ENCODE measurements at places on chromosomes 6 and 20.

GRCh38 chr6:52255434-52255833 is 11.1 kb upstream of the IL17F start:
- H3K27me3 ChIP-seq: peaks cover 34% of the 10 kb centered on the region
- peaks cover 32% of the 10 kb centered on the region for H3K4me1 ChIP-seq
- DNase-seq: no peak

DNA sequence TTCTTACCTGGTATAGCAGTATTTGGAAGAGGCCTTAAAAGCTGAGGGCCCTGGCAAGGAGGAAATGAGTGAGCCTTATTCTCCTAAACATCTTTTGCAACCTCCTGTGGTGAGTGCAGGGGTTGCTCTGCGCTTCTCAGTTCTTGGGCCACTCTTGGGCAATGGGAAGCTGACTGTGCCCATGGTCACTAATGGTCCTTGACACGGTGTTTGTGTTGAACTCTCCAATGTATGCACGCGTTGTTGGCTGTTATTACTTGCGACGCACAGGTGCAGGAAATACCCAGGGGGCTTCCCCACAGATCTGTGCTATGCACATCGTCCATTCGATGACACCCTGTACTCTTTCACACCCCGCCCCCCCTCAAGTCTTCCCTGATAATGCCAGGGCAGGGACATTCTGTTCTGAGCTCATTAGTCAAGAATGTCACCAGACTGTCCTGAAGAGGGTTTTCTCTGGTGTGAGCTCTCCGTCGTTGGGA is 79.7 kb downstream of the EDN1 start:
- no peak overlapping the region for H3K27ac ChIP-seq
- DNase-seq: no peak
- no peaks in the 10 kb centered on the region for H3K36me3 ChIP-seq
- H3K27me3 ChIP-seq: peaks cover 5% of the 10 kb centered on the region
- H3K4me3 ChIP-seq: no peak overlapping the region
- no peaks in the 10 kb centered on the region for H3K4me1 ChIP-seq

- H3K27me3 ChIP-seq: peaks cover 29% of the 10 kb centered on the region
- no peaks in the 10 kb centered on the region for H3K36me3 ChIP-seq
- H3K4me1 ChIP-seq: no peaks in the 10 kb centered on the region
- no peak for DNase-seq
- H3K27ac ChIP-seq: no peak overlapping the region
- H3K4me3 ChIP-seq: no peak overlapping the region
Measured at GRCh38 chr20:46177768-46178167, 59.7 kb downstream of the CD40 start.

DNA sequence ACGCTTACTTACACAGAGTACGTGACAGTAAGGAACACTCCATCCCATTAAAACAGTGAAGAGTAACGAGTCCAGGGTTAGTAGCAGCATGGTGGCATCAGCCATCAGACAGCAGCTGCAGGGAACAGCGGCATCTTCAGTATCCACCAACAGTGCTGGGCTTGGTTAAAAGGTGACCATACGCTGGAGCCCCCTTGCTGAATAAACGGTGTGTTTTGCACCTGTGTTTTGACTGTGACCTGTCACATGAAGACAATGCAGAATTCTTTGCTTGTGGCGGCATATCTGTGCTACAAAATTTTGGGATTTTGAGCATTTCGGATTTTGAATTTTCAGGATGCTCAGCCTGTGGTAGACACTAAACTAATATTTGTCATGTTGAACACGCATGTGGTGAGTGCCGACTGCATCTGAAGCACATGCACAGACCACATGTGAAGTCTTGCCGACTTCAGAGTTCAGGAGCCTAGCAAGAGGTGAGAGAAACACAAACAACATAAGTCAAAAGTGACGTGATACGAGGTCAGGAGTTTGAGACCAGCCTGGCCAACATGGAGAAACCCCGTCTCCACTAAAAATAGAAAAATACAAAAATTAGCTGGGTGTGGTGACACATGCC is 69.3 kb upstream of the FRMD1 start:
- no peak overlapping the region for H3K27ac ChIP-seq
- H3K4me1 ChIP-seq: no peaks in the 10 kb centered on the region
- no peaks in the 10 kb centered on the region for H3K36me3 ChIP-seq

GRCh38 chr20:57638173-57638894 is 18.1 kb upstream of the ZBP1 start:
- no peak overlapping the region for H3K4me3 ChIP-seq
- no peak for DNase-seq
- no peak overlapping the region for H3K27ac ChIP-seq
- peaks cover 7% of the 10 kb centered on the region for H3K36me3 ChIP-seq

GRCh38 chr6:137102851-137103492 is 58.2 kb upstream of the IL20RA start:
- peak; percentile 81 for DNase-seq
- peaks cover 38% of the 10 kb centered on the region for H3K4me1 ChIP-seq
- peaks cover 7% of the 10 kb centered on the region for H3K36me3 ChIP-seq
- peak overlapping the region; percentile 83 for H3K27ac ChIP-seq
- H3K27me3 ChIP-seq: no peaks in the 10 kb centered on the region

DNA sequence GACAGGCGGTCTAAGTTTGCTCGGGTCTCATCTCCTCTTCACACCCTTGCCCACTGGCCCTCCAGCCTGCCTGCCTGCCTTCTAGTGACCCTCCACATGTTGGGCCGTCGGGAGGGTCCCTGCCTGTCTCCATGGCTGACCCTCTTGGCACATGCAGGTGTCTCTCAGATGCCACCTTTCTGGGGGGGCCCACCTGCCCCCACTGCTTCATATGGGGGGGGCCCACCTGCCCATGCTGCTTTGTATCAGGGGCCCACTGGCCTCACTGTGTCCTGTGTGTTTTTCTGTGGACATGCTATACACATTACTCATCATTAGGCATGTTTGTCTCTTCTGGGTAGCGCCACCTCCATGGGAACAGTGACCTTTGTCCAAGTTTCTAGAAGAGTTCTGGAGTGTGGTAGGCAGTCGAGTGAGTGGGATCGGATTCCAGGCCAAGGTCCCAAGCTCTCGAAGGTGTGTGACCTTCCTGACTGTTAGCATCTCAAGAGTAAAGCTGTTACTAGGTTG is 40.4 kb upstream of the KIF25 start:
- no peak overlapping the region for H3K4me3 ChIP-seq
- no peak overlapping the region for H3K27ac ChIP-seq
- peaks cover 4% of the 10 kb centered on the region for H3K36me3 ChIP-seq
- H3K4me1 ChIP-seq: no peaks in the 10 kb centered on the region

GRCh38 chr6:50973464-50973863 is 154.8 kb downstream of the TFAP2B start:
- H3K27ac ChIP-seq: no peak overlapping the region
- no peaks in the 10 kb centered on the region for H3K27me3 ChIP-seq
- no peak overlapping the region for H3K4me3 ChIP-seq
- no peaks in the 10 kb centered on the region for H3K36me3 ChIP-seq

GRCh38 chr6:7974565-7974937 is 64.0 kb upstream of the TXNDC5 start:
- no peak overlapping the region for H3K4me3 ChIP-seq
- DNase-seq: no peak
- H3K4me1 ChIP-seq: peaks cover 4% of the 10 kb centered on the region
- H3K27me3 ChIP-seq: peaks cover 15% of the 10 kb centered on the region
- no peak overlapping the region for H3K27ac ChIP-seq
- H3K36me3 ChIP-seq: no peaks in the 10 kb centered on the region

DNA sequence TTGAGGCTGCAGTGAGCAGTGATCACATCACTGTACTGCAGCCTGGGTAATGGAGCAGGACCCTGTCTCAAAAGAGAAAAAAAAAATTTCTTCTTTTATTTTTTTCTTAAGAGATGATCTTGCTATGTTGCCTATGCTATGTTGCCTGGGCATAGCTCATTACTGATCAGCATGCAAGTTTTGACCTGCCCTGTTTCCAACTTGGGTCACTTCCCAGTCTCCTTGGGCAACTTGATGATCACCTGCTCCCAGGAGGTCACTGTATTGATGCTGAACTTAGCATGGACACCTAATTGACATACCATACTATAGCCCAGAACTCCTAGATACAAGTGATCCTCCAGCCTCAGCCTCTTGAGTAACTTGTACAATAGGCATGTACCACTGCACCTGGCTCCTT is 30.7 kb upstream of the NANP start:
- no peaks in the 10 kb centered on the region for H3K27me3 ChIP-seq
- peaks cover 4% of the 10 kb centered on the region for H3K36me3 ChIP-seq
- H3K27ac ChIP-seq: no peak overlapping the region
- peaks cover 4% of the 10 kb centered on the region for H3K4me1 ChIP-seq
- H3K4me3 ChIP-seq: no peak overlapping the region

- no peak overlapping the region for H3K4me3 ChIP-seq
- H3K27ac ChIP-seq: no peak overlapping the region
- peaks cover 4% of the 10 kb centered on the region for H3K27me3 ChIP-seq
- H3K4me1 ChIP-seq: no peaks in the 10 kb centered on the region
- no peak for DNase-seq
- no peaks in the 10 kb centered on the region for H3K36me3 ChIP-seq
Measured at GRCh38 chr6:116034327-116034726, 26.4 kb downstream of the FRK start.

DNA sequence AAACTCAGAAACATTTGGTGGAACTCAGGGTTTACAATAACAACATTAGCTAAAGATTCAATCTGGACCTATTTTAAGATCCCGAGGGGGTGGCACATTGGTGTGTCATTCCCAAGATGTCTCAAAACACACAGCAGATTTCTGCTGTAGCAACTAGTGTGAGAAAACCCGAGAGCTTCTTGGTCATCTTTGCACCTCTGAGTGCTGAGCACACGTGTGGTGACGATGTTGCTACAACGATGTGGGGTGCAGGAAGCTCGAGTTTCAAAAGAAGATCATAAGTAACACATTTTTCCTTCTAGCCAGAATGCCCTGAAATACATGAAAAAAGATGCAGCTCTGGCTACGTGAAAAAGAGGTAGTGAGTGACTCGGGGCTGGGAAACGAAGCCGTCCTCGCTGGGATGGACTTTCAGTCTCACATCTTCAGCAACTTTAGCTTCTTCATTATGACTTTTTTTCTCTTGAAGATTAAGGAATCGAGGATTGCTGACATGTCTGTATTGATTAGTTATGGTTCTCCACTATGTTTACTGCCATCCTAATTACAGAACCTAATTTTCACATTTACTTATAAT is 1.5 kb downstream of the RAMACL start:
- H3K4me1 ChIP-seq: peaks cover 13% of the 10 kb centered on the region
- H3K27me3 ChIP-seq: no peaks in the 10 kb centered on the region
- no peaks in the 10 kb centered on the region for H3K36me3 ChIP-seq

DNA sequence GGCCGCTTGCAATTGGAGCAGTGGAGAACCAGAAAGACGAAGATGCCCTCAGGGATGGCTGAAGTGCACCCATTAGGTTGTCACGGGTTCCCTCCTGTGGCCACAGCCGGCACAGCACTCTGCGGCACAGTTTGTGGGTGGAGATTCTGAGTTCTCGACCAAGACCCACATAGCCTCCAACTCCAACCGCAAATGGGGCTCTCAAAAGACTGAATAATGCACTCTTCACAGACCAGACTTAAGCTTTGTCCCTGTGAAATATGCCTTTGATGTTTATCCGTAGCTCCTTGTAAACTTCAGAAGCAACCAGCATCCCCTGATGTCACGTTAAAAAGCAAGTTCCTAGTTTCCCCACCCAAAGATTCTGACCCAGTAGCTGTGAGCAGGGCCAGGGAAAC is 934 bp upstream of the CST9 start:
- DNase-seq: peak; percentile 91
- H3K27ac ChIP-seq: no peak overlapping the region
- no peaks in the 10 kb centered on the region for H3K27me3 ChIP-seq
- H3K36me3 ChIP-seq: no peaks in the 10 kb centered on the region
- H3K4me3 ChIP-seq: no peak overlapping the region

DNA sequence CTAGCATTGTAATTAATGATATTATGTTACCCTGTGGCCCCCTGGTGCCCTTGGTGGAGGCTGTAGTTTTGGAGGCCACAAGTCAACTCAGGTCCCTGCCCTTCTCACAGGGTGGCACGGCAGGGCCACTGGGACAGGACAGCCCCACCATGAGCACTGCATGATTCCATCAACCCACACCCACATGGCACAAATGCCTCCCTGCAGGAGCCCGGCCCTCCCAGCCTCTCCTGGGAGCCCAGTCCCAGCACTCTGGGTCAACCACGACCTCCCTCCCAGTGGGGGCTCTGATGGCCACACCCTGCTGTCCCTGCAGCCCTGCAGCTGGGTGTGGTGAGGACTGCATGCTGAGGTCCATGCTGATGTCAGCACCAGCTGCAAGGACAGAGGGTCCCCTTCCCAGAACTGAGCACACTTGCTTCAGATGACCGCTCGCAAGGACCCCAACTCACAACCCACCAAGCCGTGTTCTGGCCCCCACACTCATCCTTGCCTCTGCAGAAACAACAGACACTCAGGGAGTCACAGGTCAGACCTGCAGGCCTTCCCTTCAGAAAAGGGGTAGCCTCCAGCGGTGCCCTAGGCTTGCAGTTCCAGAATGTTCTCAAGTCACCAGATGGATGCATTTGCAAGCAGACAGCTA is 15.7 kb upstream of the CST7 start:
- peaks cover 2% of the 10 kb centered on the region for H3K36me3 ChIP-seq
- peaks cover 43% of the 10 kb centered on the region for H3K4me1 ChIP-seq
- DNase-seq: no peak
- H3K4me3 ChIP-seq: no peak overlapping the region

GRCh38 chr6:145823328-145823944 is 8.8 kb upstream of the FBXO30 start:
- H3K36me3 ChIP-seq: peaks cover 3% of the 10 kb centered on the region
- no peak overlapping the region for H3K4me3 ChIP-seq
- H3K27me3 ChIP-seq: peaks cover 3% of the 10 kb centered on the region
- no peak for DNase-seq
- H3K4me1 ChIP-seq: peaks cover 35% of the 10 kb centered on the region
- no peak overlapping the region for H3K27ac ChIP-seq

DNA sequence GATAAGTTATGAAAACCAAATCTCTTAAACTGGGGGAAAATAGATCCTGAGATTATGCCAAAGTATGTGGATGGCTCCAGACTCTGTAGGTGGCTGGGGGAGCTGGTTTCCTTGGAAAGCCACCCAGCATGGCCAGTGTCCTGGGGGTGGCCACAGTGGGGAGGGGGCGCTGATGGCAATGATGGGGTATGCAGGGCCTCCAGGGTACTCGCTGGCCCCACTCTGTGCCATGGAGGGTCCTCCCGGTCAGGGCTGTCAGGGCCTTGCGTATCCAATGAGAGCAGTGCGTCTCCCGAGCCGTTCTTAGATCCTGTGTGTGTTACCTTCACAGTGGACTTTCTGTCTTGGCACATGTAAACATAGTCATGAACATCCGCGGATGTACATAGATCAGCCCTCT is 152.8 kb downstream of the TMEM242 start:
- no peak overlapping the region for H3K4me3 ChIP-seq
- H3K4me1 ChIP-seq: no peaks in the 10 kb centered on the region
- no peaks in the 10 kb centered on the region for H3K27me3 ChIP-seq

DNA sequence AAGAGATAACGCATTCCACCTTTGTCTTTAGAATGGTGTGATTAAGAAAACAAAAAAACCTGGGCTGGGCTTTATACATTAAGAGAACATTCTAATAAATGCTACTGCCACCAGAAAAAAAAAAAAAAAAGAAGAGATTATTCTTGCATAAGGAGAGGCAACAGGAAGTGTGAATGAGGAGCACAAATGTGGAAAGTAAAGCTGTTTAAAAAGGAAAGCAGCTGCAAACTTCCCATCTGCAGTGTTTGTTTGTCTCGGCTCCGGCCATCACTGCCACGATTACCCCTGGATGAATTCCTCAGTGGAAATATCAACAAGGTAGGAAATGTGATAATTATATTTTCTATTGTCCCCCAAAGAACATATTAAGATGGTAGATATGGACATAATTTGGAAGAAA is 223.9 kb downstream of the PHF3 start:
- no peaks in the 10 kb centered on the region for H3K27me3 ChIP-seq
- no peak for DNase-seq
- no peak overlapping the region for H3K4me3 ChIP-seq
- H3K4me1 ChIP-seq: no peaks in the 10 kb centered on the region
- no peak overlapping the region for H3K27ac ChIP-seq
- H3K36me3 ChIP-seq: no peaks in the 10 kb centered on the region
